CD4-positive, alpha-beta T cell treated with Interleukin-15 for 4 hours (primary cell): ENCODE measurements at places on chromosomes 1 and 21.

DNA sequence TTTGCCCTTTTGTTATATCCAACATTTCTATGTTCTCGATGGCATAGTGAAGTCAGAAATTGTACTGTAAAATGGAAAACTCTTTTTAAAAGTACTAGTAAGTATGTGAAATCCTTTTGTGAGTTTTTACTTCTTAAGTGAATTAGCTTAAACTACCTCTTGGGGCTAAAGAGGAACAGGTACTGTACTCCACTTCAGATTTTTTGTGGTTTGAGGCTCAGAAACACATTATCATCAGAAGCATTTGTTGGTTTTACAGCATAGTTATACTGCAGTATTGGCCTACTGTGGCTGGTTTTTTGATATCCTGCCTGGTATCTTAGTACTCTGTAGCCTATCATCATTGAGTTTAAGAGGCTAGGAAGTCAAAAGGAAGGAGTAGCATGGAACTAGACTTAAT is 117.2 kb downstream of the NRDC start:
- no peak for DNase-seq

GRCh38 chr1:153570874-153571273 is 5.2 kb upstream of the S100A2 start:
- DNase-seq = no peak

GRCh38 chr1:156709031-156709430 is 3.6 kb upstream of the CRABP2 start:
- no peak for DNase-seq

GRCh38 chr1:202281316-202282024 is 60.3 kb downstream of the UBE2T start:
- DNase-seq = no peak

DNA sequence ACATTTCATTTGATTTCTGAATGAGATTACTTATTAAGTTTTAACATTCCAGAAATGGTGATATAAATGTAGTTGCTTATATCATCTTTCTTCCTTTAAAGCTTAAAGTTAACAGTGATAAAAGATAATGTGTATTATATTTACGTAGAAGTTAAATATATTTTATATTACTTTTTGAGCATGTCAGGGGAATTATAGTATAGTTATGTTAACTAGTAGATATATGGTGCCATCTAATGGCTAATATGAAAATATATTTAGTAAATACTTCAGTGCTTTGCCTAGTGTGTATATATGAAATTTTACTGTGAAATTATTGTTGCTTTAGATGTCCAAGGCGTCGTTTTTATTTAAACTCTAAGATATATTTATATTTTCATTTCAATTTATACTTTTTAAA is 51.5 kb downstream of the SYT14 start:
- no peak for DNase-seq

- DNase-seq = no peak
Observed at GRCh38 chr1:41365320-41365633, 4.0 kb downstream of the FOXO6 start.

DNA sequence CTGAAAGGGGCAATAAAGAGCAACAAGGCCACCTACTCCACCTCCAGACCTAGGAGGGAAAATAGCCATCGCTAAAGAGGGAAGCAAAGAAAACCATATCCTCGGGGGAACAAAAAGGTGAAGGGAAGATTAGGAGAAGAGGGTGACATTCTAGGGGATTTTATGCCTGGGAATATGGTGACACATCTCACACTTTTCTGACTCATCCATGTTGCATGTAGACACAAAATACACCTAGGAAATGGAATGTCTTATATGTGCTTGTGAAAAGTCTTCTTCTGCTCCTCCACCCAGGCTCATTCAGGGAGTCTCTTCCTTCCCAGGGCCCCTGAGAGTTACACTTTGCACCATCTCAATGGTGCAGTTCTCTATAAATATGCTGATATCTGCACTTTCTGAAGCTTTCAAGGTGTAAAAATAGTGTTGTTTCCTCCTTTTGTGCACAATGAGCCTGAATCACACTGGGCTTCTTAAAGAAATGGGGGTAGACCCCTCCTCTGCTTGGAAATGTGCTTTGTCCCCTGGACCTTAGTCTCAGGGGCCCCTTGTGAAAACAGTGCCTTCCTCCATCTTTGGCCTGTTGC is 195.9 kb downstream of the CYYR1 start:
- no peak for DNase-seq
